KBM-7 (cell line): ENCODE measurements at places on chromosomes 1 and 21.
A peak's percentile ranks its signal among the peaks of the same experiment; 100 is the strongest.

- peak; percentile 34 for DNase-seq
These were observed 27.9 kb downstream of the ARHGEF16 start for GRCh38 chr1:3482378-3482849.

- no peak for DNase-seq
These were observed 60.1 kb downstream of the CD34 start for GRCh38 chr1:207850621-207851407.

DNA sequence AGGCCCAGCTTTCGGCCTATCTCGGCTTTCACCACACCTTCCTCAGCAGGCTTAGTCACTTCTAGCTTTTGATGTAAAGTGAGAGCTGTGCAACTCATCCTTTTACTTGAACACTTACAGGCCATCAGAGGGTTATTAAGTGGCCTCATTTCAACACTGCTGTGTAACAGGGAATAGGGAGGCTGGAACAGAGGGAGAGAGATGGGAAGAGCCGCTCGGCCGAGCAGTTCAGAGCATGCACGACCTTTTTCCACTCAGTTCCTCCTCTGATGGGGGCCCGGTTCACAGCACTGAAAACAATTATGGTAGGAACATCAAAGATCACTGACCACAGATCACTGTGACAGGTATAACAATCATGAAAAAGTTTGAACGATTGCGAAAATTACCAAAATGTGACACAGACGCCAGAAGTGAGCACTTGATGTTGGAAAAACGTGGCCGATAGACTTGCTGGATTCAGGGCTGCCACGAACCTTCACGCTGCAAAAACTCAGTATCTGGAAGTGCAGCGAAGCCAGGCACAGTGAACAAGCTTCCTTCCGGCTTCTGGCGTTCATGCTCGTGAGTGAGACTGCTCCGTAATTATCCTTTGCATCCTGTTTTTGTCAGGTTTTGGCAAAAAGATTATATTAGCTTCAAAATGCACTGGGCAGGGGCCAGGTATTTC, 28.6 kb downstream of the AGPAT3 start:
- DNase-seq, result peak; percentile 83

DNA sequence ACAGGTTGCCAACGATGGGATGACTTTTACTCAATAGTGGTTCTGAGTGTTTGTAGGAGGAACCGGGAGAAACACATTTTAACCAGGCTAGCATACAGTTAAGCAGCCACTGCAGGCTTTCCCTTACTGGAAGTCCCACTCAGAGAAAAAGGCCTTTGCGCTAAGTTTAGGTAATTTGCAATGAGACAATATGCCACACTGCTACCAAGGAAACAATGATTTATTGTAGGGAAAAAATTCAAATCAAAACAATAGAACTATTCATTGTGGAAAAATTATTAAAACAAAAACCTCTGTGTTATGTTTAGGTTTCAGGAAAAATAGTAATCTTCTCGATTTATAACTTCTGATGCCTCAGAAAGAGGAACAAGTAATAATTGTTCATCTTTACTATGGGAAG, 51.4 kb upstream of the CR2 start:
- DNase-seq, result no peak

GRCh38 chr21:14923468-14923867, 141.3 kb downstream of the NRIP1 start:
- DNase-seq, result no peak

GRCh38 chr1:240991230-240991629, 365.8 kb downstream of the RGS7 start:
- no peak for DNase-seq
